ENCODE measurements at places on chromosomes 7 and 10.

DNA sequence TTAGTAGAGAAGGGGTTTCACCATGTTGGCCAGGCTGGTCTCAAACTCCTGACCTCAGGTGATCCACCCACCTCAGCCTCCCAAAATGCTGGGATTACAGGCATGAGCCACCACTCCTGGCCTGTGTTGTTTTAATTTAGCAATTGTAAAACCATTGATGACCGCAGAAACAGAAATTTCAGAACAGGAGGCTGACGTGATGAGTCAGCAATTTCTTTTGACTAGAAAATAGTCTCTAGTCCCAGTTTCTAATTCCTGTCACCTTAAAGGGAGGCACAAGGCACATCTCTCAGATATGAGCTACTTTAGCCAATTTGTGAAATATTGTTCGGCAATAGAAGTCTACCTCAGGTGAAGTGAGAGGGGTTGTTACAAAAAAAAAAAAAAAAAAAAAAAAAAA is 440.8 kb upstream of the C7orf33 start:
- no peak for DNase-seq

GRCh38 chr10:122490268-122490667 is 28.9 kb downstream of the HTRA1 start:
- no peak for DNase-seq

DNA sequence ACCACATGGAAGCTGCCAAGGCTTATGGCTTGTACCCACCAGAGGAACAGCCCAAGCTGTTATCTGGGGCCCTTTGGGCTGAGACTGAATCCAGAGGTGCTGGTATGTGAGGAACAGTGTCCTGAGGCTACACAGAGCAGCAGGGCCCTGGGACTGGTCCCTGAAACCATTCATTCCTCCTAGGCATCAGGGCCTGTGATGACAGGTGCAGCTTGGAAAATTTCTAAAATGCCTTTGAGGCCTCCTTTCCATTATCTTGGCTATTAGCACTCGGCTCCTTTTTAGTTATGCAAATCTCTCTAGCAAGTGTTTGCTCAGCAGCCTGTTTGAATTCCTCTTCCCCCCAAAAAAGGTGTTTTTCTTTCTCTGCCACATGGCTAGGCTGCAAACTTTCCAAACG is 1151.7 kb upstream of the LRRN3 start:
- DNase-seq, result no peak

DNA sequence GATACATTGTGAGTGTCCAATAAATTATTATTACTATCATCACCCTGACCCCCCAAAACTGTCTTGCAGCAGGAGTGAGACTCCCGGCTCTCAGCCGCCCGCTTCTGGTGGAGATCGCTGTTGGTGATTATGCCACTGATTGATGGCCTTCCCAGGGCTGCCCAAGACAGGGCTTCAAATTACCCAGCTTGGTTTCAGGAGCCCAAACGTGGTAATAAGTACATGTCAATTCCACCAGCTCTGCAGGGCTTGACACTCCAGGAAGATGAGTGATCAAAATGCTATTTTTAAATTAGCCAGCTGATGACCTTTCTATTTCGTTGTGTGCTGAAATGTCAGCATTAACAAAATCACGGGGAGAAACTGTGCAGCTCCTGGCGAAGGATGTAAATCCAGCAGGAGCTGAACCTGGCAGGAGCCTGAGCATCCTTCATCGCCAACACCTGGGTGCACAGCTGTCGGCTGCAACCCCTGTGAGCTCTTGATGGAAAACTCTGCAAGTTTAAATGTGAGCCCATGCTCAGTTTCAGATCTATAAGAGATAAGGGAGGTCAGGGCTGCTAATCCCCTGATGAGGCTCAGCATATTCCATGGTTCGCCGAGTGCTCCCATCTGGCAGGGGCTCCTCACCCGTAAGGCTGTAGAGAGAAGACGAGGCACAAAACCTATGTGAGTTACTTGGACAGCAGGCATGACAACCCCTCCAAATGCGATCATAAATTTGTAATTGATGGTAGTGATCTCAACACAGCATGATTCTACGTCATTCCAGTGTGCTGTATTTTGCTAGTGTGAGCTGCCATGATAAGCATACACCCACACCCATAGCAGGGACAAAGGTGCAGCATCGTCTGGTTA is 446.3 kb downstream of the TCERG1L start:
- no peak for DNase-seq

- DNase-seq, result no peak
These were observed 99.8 kb upstream of the ZMIZ1 start for GRCh38 chr10:78968943-78969342.

DNA sequence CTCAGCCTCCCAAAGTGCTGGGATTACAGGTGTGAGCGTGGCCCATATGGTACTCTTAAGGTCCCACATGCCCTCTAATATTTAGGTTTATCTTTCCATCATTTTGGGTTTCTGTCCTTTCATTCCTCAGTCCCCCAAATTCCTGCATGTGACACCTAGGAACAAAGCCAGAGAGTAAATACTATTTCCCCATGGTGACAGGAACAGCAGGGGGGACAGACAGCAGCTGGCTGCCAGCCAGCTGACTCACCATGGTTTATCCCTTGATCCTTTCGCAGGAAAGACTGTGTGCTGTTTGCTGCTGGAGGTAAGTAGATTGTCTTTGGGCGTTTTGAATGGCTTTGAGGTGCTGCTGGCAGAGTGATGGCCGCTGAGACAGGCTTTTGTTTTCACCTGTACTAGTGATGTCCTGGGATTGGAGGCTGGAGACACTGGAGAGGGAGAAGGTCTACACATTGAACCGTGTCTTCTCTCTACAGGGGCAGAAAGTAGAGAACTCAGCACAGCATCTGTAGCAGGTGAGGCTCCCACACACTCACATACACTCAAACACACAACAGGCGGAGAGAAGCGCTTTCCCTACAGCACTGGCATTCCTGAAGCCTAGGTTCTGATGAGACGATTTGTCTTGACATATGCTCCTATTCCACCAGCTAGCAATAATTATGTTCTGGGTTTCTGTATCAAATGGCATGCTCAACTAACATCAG is 83.7 kb upstream of the EFCAB10 start:
- no peak for DNase-seq

GRCh38 chr10:9228771-9229170 is 1174.3 kb downstream of the GATA3 start:
- no peak for DNase-seq

- DNase-seq, result no peak
These were observed 75.3 kb downstream of the EPC1 start for GRCh38 chr10:32271617-32272016.

- DNase-seq, result no peak
These were observed 29.0 kb downstream of the DENND2A start for GRCh38 chr7:140611641-140612040.

- no peak for DNase-seq
These were observed 181.3 kb downstream of the RNLS start for GRCh38 chr10:88401671-88402347.

- no peak for DNase-seq
These were observed 175.4 kb upstream of the RNF32 start for GRCh38 chr7:156465186-156465585.

- DNase-seq, result no peak
These were observed 306.4 kb downstream of the NXPH1 start for GRCh38 chr7:8739837-8740236.

- DNase-seq, result no peak
These were observed 647.3 kb upstream of the GHITM start for GRCh38 chr10:83492004-83492403.

- DNase-seq, result no peak
These were observed 90.5 kb downstream of the RNF216 start for GRCh38 chr7:5690931-5691473.

DNA sequence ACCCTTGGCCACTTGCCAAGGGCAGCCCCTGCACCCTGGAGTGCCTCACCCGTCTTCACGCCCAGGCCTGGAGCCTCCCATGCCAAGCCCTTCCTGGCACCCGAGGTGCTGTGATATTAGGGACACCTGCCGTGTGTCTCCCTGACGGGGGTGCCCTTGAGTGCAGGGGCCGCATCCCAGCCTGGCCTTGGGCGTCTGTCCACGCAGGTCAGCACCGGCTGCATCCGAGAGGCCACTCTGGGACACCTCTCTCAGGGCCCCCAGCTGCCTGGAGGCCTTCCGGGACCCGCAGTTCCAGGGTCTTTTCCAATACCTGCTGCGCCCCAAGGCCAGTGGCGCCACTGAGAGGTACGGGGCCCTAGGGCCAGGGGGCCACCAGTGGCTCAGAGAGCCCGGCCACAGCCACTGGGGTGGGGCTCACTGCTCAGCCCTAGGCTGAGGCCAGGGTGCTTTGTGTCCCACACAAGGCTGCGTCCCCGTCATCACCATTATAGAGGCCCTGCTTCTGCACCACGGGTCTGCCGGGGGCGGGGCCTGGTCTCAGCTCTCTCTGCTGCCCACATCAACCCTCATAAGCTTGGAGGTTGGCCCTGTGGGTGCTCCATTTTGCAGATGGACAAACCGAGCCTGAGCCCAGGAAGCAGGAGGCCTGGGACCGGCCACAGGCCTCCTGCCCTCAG is 12.7 kb downstream of the AP5Z1 start:
- no peak for DNase-seq

DNA sequence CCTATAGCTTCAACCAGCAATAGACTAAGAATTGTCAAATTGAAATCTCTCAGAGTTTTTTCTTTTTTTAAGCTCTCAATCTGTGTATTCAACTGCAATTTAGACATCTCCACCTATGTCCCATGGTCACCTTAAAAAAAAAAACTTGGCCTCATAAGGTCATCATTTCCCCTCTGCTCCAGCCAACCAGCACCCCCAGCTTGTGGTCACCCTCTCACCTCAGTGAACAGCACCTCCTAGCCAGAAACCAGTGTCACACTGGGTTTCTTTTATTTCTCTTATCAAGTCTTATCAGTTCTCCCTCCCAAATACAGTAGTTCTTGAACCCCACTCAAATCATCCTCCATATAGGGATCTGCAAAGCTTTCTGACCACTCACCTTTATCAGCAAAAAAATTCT is 4.0 kb downstream of the ITGB1 start:
- no peak for DNase-seq

DNA sequence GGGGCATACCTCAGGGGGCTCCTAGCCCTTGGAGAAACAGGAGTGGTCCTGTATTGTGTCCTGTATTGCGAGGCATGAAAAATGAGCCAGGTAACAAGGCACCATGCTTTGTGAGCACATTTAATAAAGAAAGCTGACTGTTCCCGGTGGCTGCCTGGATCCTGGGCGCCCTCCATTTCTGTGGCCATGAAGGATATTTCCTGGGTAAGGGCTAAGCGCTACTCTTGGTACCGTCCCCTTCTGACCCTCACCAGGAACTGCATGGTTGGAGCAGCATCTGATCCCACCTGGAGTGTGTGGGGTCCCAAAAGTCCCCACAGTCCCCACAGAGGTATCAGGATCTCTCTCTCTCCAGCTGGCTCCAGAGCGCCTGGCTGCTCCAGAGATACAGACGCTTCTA is 139.5 kb downstream of the MAPK8 start:
- no peak for DNase-seq

GRCh38 chr10:123156078-123156477 is 1.9 kb downstream of the BUB3 start:
- no peak for DNase-seq

- DNase-seq, result no peak
These were observed 196.1 kb upstream of the TCF7L2 start for GRCh38 chr10:112753961-112754411.

GRCh38 chr10:77679217-77679616 is 41.6 kb upstream of the KCNMA1 start:
- no peak for DNase-seq

DNA sequence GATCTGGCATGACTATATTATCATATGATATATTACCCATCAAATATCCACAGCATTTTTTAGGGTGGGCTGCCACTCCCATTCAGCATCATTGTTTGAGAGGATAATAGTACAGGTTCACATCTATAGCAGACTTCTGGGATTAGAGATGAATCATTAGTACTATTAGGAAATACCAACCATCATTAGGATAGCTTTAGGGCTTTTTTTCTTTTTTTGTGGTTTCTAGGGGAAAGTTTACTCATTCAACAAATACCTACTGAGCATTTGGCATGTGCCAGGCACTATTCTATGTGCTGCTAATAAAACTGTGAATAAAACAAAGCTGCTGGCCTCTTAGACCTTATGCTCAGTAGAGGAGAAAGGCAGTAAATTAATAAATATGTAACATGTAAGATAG is 40.6 kb downstream of the NHLRC2 start:
- no peak for DNase-seq

DNA sequence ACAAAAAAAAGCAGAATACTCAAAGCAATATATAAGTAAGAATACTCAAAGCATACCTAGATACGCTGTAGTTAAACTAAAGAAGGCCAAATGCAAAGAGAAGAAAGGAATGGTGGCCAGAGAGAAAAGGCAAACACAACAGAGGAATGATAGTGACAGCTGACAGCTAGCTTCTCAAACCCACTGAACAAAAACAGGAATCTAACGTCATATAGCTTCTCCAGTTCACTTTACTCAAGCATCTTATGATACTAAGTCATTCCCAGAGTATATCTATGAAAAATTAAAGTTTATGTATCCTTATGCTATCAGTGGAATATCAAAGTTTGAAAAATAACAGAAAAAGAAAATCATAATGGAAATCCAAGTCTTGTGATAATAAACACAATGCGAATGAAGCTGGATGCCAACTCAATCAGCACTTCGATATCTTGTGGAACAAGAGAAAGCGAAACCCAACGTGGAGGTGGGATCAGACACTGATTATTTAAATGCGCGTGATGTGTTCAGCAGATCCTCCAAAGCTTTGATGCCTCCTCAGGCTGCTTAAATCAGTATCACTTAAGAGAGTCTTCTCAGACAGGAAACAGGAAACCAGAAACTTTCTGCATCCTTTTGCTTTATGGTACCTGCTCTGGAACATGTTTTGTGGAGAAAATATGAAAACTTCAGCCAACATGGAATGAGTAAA is 102.8 kb downstream of the PIP4K2A start:
- DNase-seq, result no peak

GRCh38 chr10:48667960-48668590 is 16.6 kb upstream of the WDFY4 start:
- no peak for DNase-seq

- DNase-seq, result no peak
These were observed 30.8 kb downstream of the TM9SF3 start for GRCh38 chr10:96556003-96556402.

DNA sequence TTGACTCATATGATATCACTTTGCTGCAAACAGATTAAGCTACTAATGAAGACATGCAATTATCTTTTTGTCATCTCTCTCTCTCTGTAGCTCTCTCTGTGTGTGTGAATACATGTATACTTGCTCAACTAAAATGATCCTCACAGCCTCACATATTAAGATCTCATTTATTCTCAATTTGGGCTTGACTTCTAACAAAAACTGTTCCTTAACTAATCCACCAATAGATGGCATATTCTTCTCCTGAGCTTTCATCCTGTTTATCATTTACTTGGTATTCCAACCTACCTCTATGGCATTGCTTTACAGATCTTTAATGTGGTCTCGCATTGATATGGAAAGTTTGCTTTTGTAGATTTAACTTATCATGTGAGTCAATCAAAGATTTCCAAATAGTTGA is 540.4 kb downstream of the CNTNAP2 start:
- DNase-seq, result no peak

- DNase-seq, result no peak
These were observed 8.4 kb downstream of the ABCB1 start for GRCh38 chr7:87592300-87592699.

DNA sequence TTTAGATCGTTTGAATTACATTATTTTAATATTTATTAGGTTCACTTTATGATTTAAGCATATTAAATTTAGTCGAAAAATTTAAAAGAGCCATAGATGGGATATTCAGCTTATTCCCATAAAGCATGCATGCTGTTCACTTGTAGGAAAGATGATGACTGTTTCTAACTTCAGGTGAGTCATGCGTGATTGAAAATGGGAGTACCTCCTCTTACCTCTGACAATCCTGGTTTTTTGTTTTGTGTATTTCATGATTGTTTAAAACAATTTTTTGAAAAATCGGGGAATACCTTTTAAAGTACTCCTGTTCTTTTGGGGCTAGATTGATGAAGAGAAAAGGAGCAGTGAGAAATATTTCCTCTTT is 1.4 kb downstream of the TNKS2 start:
- no peak for DNase-seq
